Endothelial cell of umbilical vein (primary cell): ENCODE measurements at places on chromosomes 11 and 22. TPM values are rescaled to one million over a fixed set of nuclear protein-coding genes. Genes with fewer than 3 reads are reported as not detected.

Gene IMMP1L
- total RNA-seq, result 14.8 and 16.8 TPM in 2 replicates

Gene MISFA
- 2.8 and 3.6 TPM in 2 replicates for total RNA-seq

Gene HIRA
- 27.7 and 30.9 TPM in 2 replicates for total RNA-seq

DNA sequence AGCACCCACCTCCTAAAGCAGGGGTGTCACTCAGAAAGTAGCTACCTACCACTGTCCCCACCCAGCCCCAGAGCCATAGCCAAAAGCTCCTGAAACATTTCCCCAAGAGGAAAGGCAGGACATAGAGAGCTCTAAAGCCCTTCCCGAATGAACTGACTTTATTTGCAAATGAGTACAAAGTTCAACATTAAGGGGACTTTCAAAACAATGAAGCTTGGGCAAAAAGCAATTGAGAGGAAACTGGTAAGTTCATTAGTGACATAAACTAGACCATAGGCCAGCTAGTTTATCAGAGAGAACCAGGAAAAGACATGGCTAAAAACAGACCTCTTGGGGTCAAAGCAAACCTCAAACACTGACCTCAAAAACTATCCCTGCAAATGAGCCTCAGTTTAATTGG, 72.7 kb downstream of the IGLL5 start:
- no peak for DNase-seq

DNA sequence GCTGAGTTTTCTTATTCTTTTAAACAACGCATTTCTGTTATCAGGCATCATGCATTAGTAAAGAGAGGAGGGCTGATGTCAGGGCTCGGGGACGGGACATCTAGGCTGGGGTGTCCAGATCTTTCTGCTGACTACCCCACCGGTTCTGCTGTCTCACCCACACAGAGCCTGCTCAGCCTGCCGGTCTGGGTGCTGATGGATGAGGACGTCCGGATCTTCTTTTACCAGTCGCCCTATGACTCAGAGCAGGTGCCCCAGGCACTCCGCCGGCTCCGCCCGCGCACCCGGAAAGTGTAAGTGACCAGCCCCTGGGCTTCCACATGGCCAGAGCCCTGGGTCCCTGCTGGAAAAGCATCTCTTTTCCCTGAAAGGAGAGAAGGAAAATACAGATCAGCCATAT, 9.4 kb downstream of the NCF4 start:
- no peak for DNase-seq

DNA sequence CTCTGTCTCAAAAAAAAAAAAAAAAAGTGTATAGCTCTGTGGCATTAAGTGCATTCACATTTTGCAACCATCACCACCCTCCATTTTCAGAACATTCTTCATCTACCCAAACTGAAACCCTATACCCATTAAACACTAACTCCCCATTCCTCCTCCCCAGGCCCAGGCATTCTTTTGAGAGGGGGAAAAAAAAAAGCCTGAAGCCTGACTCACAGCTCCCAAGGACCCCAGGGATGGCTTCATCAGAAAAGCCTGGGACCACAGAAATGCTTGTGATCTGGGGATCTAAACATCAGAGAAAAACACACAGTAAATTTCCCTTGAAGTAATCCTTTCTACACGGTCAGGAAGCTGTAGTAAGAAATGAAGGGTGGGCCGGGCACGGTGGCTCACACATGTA, 10.7 kb upstream of the GTSE1 start:
- no peak for DNase-seq

DNA sequence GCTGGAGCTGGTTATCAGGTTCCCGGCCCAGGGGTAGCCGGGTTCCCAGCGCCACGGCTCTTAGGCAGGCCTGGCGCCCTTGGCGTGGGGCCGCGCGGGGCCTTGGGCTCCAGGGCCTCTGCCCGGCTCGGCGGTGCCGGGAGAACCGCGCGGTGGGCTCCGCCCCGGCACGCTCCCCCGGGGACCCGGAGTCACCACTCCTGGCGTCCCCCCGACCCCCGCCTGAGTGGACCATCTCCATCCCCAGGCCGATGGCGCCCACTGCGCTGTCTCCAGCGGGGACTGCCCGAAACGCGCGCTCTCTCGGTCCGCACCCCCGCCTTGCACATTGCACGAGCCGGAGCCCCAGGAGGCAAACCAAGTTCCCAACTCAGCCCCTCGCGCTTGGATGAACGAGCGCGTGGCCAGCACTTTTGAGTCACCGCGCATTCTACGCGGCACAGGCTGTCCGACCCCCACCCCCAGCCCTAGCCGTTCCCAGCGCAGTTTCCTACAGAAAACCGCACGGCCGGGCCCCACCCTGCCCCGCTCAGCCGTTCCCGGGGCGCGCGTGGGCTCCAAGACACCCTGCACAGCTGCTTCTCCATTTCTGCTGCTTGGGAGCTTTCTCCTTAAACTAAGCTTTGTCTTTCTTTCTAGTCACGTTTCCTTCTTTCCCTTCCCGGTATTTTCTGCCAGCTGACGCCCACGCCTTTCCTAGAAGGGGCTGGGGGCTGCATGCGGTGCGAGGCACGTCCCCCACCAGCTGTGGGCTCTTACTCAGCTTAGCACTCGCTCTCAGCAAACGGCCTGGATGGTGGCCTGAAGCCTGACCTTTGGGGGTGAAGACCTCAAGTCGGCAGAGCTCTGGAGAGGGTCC, 650 bp upstream of the CHID1 start:
- peak; percentile 51 for DNase-seq

- no peak for DNase-seq
These were observed 100.9 kb upstream of the BID start for GRCh38 chr22:17875156-17875555.

DNA sequence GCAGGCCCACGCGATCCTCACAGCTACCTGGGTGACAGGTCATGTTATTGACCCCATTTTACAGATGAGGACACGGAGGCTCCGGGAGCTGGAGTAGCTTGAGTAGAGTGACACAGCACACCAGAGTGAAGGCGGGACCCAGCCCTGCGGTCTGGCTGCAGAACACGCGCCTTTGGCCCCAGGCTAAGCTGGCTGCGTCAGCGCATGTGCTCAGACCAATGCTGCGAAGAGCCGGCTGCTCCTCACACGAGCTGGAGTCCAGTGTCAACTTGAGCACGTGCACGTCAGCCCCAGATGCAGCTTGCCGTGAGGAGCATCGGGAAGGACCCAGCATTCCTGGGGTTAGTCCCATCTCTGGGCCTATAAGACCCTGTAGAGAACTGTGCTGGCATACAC, 49.9 kb downstream of the SCUBE1 start:
- DNase-seq, result no peak

- no peak for DNase-seq
These were observed 1.7 kb upstream of the TSSC4 start for GRCh38 chr11:2398664-2399355.

DNA sequence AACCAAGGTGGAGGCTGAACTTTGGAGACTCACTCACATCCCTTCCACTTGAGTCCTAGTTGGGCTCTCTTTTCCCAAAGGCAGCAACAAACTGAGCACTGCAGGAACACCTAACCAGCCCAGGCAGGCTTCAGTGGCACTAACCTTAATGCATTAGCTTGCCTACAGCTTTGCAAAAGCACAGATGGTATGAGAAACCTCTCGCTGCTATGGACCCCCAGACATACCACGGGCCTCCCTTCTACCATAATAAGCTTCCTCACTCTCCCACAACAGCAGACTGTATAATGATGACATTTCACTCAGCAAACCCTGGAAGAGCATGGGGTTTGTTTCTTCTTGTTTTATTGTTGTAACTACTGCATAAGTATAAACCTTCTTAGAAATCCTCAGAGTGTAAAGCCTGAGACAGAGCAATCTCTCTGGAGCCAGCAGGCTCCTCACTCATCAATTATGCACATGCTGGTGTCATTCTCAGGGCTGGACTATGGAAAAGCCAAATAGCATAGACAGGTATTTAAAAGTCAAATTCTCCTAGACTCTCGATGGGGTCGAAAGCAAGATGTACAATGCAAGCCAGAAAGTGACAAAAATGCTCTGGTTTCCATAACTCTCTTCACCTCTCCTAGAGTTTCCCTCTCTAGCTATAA, 167.6 kb downstream of the NXPE2 start:
- DNase-seq, result no peak

GRCh38 chr11:68989936-68990606, 9.3 kb upstream of the MRGPRD start:
- no peak for DNase-seq

GRCh38 chr11:12949453-12949852, 59.7 kb upstream of the RASSF10 start:
- DNase-seq, result no peak

GRCh38 chr22:17501679-17502285, 61.5 kb upstream of the SLC25A18 start:
- peak; percentile 79 for DNase-seq

DNA sequence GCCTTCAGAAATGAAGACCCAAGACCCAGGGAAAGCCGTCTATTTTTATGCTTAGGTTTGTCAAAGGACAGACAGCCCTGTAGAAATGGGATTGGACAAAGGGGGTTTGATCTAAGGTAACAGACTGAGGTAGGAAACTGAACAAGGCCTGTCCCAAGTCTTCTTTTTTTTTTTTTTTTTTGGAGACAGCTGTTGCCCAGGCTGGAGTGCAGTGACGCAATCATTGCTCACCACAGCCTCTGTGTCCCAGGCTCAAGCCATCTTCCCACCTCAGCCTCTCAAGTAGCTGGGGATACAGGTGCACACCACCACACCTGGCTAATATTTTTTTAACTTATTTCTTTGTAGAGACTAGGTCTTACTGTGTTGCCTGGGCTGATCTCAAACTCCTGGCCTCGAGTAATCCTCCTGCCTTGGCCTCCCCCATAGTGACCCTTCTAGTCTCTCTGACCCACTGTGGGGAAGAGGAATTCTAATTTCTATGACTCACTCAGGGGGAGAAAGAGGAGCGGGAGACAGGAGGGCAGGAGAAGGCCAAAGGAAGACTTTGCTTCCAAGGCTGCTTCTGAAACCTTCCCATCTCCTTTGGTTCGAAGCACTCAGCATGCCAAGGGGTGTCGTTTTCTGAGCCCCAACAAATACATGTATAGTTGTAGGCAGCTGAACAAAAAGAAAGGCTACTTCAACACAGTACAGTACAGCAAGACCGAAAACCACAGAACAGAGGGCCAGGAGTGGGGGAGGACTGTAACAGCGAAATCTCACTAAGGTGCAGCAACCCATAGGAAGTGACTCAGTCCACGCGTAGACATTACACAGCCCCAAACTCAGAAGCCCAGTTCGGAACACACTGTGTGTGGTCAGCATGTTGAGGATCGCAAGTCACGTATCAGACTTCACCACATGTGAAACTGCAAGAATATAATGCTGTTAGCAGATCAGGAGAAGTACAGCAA, 872 bp downstream of the TMA7B start:
- no peak for DNase-seq

DNA sequence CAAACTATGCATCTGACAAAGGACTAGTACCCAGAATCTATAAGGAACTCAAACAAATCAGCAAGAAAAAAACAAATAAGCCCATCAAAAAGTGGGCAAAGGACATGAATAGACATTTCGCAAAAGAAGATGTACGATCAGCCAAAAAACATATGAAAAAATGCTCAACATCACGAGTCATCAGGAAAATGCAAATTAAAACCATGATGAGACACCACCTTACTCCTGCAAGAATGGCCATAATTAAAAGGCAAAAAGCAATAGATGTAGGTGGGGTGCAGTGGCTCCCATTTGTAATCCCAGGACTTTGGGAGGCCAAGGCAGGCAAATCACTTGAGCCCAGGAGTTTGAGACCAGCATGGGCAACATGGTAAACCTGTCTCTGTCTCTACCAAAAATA, 10.4 kb upstream of the OR10V1 start:
- no peak for DNase-seq

GRCh38 chr11:58567889-58568512, 7.7 kb downstream of the LPXN start:
- peak; percentile 76 for DNase-seq

DNA sequence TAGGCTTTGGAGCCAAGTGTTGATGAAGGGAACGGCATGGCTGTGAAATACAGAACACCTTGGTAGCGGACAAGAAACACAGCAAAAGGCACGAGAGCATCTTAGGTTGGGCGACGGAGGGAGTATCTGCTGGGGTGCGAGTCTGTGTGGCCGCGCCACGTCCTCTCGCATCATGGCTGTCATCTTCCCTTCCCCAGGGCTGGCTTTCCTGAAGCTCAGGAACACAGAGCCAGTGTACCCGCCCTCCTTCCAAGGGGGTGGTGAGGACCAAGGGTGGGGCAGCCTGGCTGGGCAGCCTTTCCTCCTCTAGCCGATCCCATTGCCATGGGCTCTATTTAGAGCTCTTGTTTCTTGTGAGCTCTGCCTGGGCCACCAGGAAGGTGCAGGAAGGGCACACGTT, 154.4 kb downstream of the FEZ1 start:
- no peak for DNase-seq

- no peak for DNase-seq
These were observed 11.4 kb downstream of the TBCEL start for GRCh38 chr11:121035169-121035755.
